ENCODE measurements at places on chromosomes 4 and X.

- no peak for DNase-seq
These were observed 555.9 kb upstream of the DIPK2B start for GRCh38 chrX:45756557-45756956.

DNA sequence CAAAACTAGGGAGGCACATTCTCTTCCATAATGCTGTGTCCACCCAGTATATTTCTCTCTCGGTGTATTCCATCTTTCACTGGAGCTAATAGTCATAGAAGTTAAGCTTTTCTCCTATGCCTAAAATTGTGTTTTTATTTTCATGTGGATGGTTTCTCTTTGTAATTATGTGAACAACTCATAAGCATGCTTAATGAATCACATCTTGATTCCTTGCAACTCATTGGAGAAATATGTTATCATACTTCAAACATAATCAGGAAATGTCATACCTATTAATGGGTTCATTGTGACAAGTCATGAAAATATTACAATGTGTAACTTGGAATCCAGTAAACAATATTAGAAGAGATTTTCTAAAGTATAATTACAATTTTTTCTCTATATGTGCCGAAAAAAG lies 186.3 kb downstream of the SLC7A11 start:
- no peak for DNase-seq

DNA sequence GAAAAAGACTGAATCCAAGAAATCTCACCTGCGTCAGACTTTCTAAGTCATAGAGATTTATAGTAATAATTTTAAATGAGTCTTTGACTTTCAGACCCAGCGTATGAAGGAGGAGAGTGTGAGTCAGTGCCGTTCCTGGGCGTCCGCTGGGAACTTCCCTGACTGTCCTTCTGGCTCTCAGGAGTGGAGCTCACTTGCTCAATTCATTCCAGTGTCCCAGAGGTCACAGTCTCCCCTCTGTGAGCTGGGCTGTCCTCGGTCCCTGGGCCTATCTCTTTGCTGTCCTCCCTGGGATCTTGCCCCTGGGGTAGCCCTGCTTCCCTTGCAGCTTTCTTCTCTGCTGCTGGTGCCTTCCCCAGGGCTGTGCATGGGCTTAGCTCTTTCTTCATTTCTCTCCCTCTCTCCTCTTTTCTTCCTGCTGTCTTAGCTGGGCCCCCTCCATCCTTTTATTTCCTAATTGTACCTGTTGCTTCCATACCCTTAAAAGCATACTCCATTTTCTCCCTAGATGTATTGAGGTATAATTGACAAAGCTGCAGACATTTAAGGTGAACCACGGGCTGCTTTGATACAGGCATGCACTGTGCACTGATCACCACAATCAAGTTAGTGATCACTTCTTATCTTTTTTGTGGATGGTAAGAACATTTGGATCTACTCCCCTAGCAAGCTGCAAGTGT lies 11.6 kb downstream of the SORBS2 start:
- DNase-seq: no peak

- DNase-seq: no peak
These were observed 276.5 kb downstream of the FAT4 start for GRCh38 chr4:125591290-125591689.

GRCh38 chrX:147917700-147918695 lies 6.3 kb downstream of the FMR1 start:
- no peak for DNase-seq

All from activated naive CD8-positive, alpha-beta T cell treated with anti-CD3 and anti-CD28 coated beads, Interleukin-2, amount 50 U/mL, for 16 hours (primary cell).